ENCODE measurements at places on chromosomes 4 and X.

DNA sequence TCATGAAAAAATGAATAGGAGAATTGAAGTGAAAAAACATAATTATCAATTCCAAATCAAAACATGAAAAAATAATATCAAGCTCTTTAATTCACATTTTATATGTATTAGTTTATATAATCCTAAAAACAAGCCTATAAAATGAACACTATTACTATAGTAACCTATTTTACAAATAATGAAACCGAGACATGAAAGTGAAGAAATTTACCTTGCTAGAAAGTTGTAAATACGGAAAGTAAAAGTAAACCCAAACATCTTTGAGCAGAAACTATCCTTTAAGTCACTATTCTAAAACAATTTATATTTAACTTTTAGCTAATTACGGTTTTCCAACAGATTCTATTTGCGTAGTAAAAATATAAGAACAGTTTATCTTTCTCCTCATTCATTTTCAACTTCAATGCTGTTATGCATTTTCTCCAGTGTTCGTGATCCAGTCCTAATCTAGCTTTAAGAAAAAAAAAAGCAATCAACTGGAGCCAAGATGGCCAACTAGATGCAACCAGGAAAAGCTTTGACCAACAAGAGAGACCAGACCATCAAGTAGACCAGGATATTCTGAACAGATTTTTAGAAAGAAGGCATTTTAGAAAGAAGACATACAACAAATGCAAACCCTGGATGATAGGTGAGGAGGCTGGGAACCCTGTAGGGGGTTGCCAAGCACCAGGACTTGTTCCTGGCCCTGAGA is 67.0 kb downstream of the DDX53 start:
- no peak for DNase-seq

- DNase-seq: no peak
These were observed 38.9 kb downstream of the ATP8A1 start for GRCh38 chr4:42618023-42618422.

DNA sequence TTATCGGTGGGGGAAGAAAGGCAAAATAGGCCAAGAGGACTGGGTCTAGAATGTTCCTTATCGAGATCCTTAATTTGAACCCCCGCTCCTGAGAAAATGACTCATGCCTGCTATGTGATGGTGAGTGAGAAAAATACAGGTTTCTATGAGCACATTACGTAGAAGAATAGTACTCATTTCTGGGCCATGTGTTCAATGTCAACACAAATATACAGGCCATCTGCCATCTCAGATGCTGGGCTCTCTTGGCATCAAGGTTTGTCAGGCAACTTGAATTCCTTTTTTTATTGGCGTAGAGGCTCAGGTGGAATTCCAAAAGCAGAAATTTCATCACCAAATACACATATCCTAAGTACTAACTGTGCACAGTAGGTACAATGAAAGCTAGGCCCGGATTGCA is 81.4 kb upstream of the TRIM2 start:
- DNase-seq: no peak

DNA sequence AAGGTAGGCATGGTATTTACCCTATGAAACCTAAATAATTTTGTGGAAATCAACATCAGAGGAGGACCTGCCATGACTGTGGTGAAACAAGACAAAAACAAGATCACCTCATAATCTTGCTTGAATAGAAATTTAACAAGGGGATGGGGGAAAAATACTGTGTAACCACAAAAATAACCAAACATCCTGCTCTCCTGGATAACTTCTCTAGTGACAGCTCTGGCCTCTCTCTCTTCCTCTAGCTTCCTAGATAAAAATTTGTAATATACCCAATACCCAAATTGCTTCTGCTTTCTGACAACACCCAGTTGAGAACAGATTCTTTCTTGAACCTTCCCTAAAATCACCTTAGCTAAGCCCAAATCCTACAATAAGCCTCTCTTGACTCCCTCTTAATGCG is 11.9 kb upstream of the TIGD2 start:
- DNase-seq: no peak

DNA sequence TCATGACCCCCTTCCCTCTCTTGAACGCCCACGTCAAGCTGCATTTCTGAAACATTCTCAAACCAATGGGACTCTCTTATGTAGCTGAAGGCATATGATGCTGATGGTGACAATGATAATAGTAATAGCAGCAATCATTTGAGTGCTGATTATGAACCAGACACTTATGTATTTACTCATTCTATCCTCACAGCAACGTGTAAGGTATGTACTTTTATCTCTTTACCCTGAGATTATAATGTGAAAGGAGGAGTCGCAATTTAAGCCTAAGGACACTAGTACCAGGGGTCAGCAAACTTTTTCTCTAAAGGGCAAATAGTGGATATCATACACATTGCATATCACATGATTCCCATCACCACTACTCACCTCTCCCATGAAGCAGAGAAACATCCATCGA is 8.5 kb downstream of the PGM2 start:
- no peak for DNase-seq

DNA sequence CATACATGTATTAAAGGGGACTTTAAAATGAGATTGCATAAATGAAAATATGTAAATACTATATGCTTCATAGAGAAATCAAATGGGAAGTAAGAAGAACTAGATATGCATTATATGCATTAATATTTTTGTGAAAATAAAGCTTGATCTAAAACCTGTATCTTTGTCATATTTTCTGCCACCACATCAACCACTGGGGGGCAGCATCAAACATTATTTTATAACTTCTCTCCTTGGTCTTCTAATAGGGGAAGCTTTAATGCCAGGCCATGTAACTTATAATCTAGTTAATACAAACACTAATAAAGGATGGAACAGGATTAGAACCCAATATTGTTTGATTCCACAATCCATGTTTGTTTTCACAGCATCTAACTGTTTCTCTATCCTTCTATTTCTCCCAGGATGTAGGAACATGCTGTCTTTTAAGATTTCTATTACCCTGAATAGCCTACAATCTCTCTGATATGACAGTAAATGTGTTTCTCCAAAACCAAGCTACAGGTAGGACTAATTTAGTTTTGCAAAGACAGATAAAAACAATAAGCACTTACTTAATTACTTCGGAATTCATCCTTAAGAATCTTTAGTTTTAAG is 10.0 kb downstream of the QRFPR start:
- DNase-seq: peak; percentile 1

DNA sequence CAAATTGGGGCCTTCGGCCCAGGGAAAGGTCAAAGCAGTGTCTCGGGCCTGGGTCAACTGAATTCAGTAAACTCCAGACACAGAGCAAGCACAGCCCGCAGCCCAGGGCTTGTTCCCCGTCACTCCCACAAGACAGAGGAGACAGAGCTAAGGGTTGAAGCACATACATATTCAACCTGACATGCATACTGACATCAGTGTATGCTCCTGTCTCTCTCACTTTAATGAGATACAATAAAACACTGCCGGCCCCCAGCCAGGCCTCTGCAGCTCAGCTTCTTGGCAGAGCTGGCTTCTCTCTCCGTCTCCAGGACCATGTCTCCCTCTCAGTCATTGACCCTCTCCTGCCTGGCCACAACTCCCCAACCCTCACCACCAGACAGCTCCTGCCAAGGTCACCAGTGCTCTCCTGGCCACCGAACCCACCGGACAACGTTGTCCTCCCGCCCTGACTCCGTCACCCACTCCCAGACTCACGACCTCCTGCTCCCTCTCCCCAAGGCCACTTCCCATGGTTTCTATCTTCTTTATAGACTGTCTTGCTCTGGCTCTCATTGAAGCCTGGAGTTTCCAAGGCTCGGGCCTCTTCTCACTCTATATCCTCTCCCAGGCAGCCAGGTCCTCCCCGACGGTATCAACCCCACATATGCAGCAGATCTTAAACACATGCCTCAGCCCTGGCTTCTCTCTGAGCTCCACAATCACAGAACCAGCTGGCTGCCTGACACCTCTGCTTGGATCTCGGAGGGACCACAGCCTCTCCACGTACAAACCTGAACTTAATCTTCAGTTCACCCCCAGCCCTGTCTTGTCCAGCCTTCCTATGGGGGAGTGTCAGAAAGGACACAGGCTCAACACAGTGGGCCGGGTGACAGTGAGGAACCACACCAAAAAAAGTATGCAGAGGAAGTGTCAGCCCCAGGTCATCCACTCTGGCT is 67.7 kb upstream of the C4orf50 start:
- DNase-seq: no peak

GRCh38 chr4:116180157-116180601 is 905.2 kb downstream of the TRAM1L1 start:
- no peak for DNase-seq

DNA sequence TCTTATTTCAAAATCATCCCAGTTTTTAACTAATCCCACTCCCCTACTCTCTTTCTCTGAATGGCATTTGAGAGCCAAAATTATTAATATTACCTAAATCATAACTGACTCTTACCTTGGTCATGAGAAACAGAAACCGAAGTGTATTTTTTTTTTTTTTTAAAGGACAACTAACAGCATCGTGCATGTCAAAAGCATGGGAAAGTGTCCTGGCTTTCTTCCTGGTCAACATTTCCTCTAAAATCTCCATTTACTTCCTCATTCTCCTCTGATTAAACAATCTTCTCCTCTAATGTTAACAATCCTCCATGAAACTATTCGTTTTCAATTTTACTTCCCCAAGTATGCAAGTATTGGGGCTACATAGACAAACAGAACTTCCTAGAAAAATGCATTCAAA is 2.1 kb upstream of the STS start:
- no peak for DNase-seq

DNA sequence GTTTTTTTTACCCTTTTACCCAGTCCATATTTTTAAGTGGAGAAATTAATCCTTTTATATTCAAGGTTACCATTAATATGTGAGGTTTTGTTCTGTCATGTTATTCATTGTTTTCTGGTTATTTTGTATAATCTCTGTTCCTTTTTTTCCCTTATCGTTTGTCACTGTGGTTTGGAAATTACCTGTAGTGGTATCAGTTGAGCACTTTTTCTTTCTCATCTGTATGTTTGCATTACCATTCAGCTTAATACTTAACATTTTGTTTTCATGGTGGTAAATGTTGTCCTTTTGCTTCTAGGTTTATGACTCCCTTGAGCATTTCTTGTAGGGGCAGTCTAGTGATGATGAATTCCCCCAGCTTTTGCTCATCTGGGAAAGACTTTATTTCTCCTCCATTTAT is 6.6 kb downstream of the ETDC start:
- DNase-seq: no peak

DNA sequence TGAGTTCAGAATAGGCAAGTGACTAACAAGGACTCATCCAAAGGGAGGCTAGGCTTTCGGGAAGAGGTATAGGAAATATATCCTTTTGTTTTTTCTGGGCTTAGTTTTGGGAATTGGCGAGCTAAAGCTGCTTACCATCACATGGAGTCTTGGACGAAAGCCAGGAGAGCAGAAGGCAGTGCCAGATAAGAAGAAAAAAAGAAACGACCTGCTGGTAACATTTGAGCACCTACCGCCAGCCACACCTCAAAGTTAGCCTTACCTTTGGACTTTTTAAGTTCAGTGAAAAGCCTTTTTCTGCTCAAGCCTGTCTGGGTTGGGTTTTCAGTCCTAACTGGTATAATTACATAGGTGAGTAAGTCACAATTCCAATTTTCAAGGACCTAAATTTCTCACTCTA is 85.1 kb upstream of the LCORL start:
- no peak for DNase-seq

- DNase-seq: no peak
These were observed 7.5 kb downstream of the SMIM10 start for GRCh38 chrX:134998246-134998645.

- DNase-seq: no peak
These were observed 2.0 kb upstream of the PGRMC2 start for GRCh38 chr4:128289523-128290158.

DNA sequence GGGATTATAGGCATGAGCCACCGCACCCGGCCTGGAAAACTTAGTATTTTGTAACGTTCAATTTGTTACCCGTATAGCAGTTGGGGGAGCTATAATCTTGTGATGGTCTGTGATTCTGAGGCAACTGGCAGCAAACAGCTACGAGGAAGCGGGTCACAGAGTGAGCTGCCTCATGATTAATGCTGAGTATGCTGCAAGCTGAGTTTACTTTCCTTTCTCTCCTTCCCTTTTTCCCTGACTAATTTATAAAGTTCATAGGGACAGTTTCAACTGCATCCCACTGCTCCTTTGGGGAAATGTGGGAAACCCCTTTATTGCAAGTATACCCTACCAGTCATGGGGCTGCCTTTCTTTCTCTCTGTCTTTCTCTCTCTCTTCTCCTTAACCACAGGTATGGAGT is 17.7 kb upstream of the ELOVL6 start:
- no peak for DNase-seq

DNA sequence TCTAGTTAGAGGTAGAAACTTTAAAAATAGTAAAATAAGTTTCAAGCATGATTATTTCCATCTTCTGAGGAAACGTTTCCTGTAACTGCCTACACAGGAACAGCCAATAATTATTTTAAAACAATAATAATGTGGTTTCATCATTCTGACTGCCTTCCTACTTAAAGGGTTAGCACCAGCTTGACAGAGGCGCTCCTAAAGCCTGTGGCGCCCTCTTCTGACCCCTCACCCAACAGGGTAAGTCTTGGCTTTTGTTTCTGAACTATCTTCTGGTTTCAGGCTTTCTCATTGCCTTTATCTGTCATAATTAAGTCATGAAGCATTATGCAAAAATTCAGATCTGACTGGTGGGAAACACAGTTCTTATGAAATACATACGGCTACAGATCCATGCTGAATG is 96.7 kb downstream of the ITM2A start:
- DNase-seq: peak; percentile 73

- no peak for DNase-seq
These were observed 291.7 kb downstream of the EVC2 start for GRCh38 chr4:5416637-5417036.

GRCh38 chrX:63686878-63687714 is 97.9 kb downstream of the ARHGEF9 start:
- no peak for DNase-seq

DNA sequence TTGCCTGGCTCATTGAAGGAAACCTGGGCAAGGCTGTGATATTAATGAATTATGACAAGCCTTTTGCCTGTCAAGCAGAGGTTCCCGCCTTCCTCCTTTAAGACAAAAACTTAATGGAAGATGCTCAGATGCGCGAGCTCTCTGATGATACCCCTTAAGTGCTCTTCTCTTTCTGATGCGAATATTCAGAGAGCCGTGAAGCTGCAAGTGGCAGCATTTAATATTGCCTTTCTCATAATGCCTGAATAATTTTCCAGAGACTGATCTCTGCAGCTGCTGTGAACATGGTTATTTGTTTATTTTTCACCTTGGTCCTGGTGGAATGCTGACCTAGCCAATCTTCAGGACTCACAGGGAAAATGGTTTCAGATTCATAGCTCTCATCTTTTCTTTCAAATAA is 251.8 kb downstream of the TENM3 start:
- DNase-seq: no peak

DNA sequence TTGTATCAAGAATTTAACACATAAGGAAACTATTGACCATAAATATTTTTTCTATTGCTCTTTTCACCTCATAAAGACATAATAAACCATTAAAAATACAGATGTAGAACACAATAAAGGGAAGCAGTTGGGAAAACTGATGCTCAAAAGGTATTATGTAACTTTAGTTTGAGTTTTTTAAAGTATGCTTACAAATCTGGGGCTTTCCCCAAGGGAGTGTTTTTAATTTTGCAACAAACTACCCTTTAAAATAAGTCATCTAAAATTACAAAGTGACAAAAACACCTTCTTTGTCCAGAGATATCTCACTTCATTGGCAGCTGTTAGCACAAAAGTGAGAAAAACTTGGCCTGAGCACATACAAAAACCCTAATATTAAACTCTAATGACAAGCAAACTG is 55.0 kb downstream of the PRDM5 start:
- DNase-seq: no peak

- DNase-seq: no peak
These were observed 26.2 kb upstream of the NFKB1 start for GRCh38 chr4:102474736-102475504.

Measured in stimulated activated naive CD4-positive, alpha-beta T cell treated with Interleukin-2 at 50 U/mL for 16 hours (primary cell).